Ovary (tissue), 10 donors: ENCODE measurements at places on chromosomes 7 and 10. TPM values are rescaled to one million over a fixed set of nuclear protein-coding genes. Genes with fewer than 3 reads are reported as not detected.

Gene WDFY4
- total RNA-seq = 1.6 TPM

GRCh38 chr10:113609704-113610108 lies 54.1 kb downstream of the NRAP start:
- no peak overlapping the region for H3K4me3 ChIP-seq
- no peaks in the 10 kb centered on the region for H3K27me3 ChIP-seq
- no peaks in the 10 kb centered on the region for H3K4me1 ChIP-seq
- H3K36me3 ChIP-seq = no peaks in the 10 kb centered on the region

DNA sequence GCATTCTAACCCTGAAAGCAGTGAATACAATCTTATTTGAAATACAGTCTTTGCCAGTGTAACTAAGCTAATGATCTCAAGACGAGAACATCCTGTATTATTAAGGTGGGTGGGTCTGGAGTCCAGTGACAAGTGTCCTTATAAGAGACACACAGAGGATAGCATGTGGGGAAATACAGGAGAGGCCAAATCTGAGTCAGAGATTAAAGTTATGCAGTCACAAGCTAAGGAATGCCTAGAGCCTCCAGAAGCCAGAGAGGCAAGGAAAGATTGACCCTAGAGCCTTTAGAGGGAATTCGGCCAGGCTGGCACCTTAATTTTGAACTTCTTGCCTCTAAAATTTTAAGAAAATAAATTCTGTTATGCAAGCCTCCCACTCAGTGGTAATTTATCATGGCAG lies 87.5 kb upstream of the HGF start:
- H3K36me3 ChIP-seq = no peaks in the 10 kb centered on the region
- no peak for DNase-seq
- H3K27me3 ChIP-seq = no peaks in the 10 kb centered on the region
- H3K4me1 ChIP-seq = no peaks in the 10 kb centered on the region

DNA sequence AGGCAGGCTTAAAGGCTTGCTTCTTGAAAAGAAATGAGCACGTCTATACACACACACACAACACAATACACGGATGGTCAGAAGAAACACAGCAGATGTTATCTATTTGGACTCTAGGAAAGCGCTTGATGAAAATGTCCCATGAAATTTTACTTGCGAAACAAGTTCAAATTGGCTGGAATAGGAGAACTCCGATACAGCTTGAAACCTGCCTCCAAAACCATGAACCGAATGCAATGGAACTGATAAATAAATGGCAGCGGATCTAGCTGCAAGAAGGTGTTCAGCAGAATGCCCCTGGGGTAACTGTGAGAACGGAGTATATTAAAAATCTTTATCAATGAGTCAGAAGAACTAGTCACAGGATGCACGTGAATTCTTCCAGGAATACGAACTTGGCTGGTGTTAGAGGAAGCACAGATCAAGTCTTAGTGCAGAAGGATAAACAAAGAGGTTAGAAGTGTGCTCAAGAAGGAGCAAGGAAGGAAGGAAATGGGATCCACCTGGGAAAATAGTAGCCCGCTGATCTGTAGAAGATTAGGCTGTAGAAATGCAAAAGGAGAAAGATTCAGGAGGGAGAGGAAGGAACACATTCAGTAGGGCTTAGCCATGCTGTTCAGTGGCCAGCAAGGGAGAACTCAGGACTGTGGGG lies 142.0 kb upstream of the PRKCQ start:
- H3K27ac ChIP-seq = no peak overlapping the region
- H3K27me3 ChIP-seq = no peaks in the 10 kb centered on the region
- DNase-seq = no peak
- no peaks in the 10 kb centered on the region for H3K4me1 ChIP-seq

DNA sequence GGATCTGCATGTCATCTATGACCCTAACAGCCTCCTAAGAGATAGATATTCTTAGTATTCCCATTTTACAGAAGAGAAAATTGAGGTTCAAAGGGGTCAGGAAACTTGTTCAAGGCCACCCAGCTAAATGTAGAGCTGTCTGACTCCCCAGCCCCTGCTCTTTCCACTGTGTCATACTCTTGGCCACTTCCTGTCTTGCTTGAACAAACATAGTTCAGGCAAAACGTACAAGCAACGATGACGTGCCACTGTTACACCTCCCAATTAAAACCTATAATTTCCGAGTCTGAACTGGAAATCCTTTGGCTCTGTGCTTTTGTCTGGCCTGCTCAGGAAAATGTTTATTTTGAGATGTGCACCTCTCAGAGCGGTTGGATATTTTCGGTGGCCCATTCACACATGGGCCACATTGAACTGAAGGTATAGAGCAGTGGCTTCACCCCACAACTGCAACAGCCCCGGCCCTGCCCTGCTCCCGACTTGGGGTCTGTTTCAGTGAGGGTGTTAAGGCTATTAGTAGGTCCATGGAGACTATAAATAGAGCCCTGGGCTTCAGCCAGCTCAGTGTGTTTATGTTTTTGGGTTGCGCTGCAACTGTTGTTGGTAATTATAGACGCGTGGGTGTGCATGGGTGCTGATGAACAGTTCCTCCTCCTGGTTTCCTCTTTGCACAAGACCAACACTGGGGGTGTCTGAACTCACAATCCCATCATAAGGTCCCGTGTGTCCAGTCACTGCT lies 172.3 kb upstream of the ADO start:
- peaks cover 3% of the 10 kb centered on the region for H3K4me1 ChIP-seq
- no peak overlapping the region for H3K4me3 ChIP-seq
- no peaks in the 10 kb centered on the region for H3K36me3 ChIP-seq
- no peak for DNase-seq
- H3K27me3 ChIP-seq = no peaks in the 10 kb centered on the region
